CD8-positive, alpha-beta T cell (primary cell): ENCODE measurements at places on chromosomes 3 and 15. TPM values are rescaled to one million over a fixed set of nuclear protein-coding genes. Genes with fewer than 3 reads are reported as not detected.

The MOBP gene
- total RNA-seq = not detected

The RARB gene
- not detected for total RNA-seq

The LRRC58 gene
- total RNA-seq = 17.0 TPM

The FANCD2 gene
- total RNA-seq = 15.8 TPM

The ACTC1 gene
- not detected for total RNA-seq

The RAD51 gene
- total RNA-seq = 1.5 TPM

The B4GALT4 gene
- 18.6 TPM for total RNA-seq

The PEX11A gene
- not detected for total RNA-seq

DNA sequence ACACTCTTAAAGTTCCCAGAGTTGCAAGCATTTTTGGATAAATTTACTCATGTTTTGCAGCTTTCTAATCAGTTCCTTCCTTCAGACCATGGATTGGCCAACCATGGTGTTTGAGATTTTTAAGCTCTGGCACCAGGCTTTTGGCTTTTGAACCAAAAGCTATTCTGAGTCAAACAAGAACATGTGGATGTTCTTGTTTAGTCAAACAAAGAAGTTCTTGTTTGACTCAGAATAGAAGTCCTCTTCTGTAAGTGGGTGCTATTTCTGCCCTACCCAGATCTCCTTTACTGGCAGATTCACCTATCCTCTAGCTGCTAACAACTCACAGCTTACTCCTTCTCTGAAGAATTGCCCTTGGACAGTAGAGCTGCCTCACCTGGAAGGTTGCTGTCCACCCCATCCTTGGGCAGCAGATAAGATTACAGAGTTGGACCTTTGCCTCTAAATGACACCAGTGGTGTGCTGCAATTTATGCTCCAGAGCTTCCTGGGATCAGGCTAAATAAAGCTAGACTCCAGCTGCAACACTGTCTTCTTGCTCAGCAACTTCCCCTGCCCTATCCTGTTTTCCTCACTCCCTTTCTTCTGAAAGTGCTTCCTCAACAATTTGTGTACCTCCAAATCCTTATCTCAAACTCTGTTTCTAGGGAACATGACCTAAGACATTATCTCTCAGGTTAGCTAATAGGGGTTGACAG, 65.6 kb downstream of the COL6A6 start:
- no peak for DNase-seq

DNA sequence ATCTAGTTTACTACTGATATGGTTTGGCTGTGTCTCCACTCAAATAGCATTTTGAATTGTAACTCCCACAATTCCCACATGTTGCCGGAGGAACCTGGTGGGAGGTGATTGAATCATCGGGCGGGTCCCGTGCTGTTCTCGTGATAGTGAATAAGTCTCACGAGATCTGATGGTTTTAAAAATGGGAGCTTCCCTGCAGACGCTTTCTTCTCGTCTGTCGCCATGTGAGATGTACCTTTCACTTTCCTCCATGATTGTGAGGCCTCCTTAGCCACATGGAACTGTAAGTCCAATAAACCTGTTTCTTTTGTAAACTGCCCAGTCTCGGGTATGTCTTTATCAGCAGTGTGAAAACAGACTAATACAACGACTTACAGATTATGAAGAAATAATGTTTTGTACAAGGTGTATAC, 35.6 kb upstream of the PYDC2 start:
- no peak for DNase-seq

DNA sequence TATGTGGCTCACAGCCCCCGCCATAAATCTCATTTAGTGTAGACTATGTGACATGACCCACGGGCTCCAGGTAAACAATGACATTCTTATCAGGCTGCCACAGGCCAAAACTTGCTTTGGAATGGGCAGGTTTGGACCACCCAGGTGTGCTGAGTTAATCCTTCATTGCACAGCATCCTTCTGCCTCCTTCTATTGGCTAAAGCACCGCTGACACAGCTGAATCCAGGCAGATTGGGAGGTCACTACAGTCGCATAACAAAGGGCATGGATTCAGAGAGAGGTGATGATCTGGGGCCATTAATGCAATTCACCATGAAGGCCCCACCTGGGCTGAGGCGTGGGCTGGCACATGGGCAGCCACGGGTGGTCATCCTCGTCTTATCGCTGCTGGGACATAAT, 47.8 kb upstream of the GALNT15 start:
- DNase-seq = no peak

DNA sequence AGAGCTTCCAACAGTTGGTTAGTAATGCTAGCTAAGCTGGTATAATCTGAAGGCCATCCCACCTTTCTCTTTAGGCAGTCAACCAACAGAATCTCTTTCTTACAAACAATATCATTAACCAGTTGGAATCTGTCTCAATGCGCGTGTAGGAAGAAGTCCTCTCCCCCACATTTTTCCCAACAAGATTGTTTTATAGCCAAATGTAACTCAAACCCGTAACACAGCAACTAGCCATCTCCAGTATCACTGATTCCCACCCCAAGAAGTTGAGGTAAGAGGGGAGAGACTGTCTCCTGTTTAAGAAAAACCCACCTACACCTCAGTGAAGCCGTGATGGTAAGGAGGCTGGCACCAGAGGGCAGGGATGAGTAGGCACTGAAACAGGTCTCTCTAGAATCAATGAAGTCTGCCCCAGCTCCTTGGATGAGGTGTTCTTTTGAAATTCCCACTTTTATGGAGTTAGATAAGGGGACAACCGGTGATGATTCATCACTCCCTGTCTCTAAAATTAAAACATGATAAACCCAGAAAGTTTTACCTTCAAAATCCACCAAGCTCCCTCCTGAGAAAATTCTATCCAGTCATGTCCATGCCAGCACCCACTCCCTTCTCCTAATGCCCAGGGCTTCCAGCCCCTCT, 30.9 kb downstream of the CDC25A start:
- DNase-seq = no peak

GRCh38 chr3:38576131-38576525, 73.4 kb downstream of the SCN5A start:
- no peak for DNase-seq

GRCh38 chr3:146067048-146067447, 93.9 kb downstream of the PLOD2 start:
- no peak for DNase-seq

DNA sequence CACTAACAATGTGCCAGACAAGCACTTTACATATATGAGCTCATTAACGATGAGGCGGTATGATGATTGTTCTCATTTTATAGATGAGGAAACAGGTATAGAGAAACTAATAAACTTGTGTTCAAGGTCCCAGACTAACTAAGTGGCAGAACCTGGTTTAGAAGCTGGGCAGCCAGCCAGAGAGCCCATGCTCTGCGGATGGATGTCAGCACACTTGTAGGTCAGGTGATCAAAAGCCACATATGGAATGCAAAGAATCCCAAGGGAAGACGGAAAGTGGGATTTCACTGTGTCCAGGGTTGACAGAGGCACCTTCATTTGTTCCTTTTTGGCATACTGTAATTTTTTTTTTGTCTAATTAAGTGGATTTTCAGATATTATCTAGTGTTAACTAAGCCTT, 103.7 kb downstream of the EFL1 start:
- DNase-seq = no peak

DNA sequence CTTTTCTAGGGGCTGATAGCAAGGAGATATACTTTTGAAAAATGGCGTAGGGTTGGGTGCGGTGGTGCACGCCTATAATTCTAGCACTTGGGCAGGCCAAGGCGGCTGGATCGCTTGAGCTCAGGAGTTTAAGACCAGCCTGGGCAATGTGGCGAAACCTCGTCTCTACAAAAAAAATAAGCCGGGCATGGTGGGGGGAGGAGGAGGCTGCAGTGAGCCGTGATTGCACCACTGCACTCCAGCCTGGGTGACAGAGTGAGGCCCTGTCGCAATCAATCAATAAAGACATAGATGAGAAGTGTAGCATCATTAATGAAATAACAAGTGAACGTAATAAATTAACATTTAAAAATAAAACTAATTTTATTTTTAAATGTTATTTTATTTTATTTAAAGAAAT, 134.6 kb downstream of the SLCO3A1 start:
- DNase-seq = no peak

DNA sequence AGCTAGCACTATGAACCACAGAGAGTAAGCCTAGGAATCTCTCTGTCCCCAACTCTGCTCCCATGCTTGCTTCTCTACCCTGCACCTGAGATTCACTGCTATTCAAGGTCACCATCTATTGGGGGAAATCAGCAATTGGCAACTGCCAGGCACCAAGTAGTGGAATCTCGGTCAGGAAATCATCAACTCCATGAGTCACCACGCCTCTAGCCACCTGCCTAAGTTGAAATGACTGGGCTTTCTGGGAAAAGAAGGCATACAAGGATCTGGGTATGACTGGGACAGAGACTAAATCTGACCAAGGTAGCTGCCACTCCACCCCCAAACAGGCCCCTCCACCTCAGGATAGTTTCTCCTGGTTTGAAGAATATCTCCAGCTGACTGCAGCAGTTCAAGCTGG, 464.1 kb upstream of the CBLB start:
- DNase-seq = peak; percentile 51

GRCh38 chr3:66472313-66473134, 28.3 kb downstream of the LRIG1 start:
- DNase-seq = no peak

GRCh38 chr3:181717549-181718171, 5.9 kb downstream of the SOX2 start:
- no peak for DNase-seq

GRCh38 chr3:13932578-13933295, 52.9 kb upstream of the WNT7A start:
- no peak for DNase-seq

DNA sequence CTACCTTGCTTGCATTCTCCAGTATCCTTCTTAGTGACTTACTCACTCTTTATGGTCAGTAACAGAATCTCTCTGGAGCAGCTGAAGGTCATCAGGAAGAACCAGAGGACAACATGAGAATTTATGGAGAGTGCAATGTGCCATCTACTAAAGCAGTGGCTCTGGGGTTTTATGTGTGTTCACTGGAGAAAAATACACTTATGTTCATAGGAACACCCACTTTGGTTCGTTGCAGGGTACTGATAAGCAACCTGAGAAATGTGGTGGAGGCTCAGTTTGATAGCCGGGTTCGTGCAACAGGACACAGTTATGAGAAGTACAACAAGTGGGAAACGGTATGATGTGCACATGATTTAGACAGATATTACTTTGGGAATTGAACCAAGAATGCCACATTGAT, 12.8 kb downstream of the CPB1 start:
- DNase-seq = no peak

GRCh38 chr3:158847452-158847821, 45.6 kb downstream of the MFSD1 start:
- DNase-seq = no peak

- DNase-seq = peak; percentile 38
These were observed 7.6 kb downstream of the ULK3 start for GRCh38 chr15:74835312-74835823.

DNA sequence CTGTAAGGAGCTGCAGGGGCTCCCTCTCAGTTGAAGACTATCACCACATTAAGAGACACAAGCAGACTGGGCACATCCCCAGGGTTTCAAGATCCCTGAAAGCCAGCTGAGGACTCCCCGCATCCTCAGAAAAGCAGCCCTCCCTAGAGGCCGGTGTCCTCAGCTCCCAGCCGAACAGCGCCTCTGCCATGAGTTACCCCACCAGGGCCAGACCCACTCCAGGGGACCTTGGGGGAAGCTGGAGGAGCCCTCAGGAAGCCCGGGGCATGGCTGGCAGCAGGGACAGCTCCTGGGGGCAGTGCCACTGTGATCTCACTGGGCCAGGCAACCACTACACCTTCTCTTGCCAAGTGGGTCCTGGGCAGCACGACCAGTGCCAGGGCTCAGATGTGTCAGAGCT, 8.1 kb downstream of the KLF15 start:
- DNase-seq = no peak

- DNase-seq = no peak
These were observed 10.9 kb downstream of the CCR5 start for GRCh38 chr3:46381625-46382024.

- no peak for DNase-seq
These were observed 24.3 kb downstream of the CYP8B1 start for GRCh38 chr3:42851228-42851834.

DNA sequence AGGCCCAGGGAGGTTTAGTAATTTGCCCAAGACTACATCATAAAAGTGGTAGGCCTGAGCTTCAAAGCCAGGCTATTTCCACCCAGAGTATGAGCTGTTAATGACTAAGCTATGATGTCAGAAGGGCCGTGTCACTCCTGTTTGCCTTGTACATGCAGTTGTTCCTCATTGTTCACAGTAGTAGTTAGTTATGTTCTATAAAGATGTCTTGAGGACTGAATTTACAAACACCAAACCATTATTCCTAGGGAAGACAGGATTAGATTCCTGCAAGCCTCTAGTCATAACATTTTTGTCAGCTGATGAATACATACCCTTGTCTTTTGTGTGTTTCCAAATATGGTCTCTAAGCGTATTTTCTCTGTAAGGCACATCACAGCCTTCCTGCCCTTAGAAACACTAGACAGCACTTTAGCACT, 20.9 kb upstream of the LARS2 start:
- DNase-seq = no peak

- no peak for DNase-seq
These were observed 158.7 kb upstream of the UBE2E2 start for GRCh38 chr3:23044463-23044862.

DNA sequence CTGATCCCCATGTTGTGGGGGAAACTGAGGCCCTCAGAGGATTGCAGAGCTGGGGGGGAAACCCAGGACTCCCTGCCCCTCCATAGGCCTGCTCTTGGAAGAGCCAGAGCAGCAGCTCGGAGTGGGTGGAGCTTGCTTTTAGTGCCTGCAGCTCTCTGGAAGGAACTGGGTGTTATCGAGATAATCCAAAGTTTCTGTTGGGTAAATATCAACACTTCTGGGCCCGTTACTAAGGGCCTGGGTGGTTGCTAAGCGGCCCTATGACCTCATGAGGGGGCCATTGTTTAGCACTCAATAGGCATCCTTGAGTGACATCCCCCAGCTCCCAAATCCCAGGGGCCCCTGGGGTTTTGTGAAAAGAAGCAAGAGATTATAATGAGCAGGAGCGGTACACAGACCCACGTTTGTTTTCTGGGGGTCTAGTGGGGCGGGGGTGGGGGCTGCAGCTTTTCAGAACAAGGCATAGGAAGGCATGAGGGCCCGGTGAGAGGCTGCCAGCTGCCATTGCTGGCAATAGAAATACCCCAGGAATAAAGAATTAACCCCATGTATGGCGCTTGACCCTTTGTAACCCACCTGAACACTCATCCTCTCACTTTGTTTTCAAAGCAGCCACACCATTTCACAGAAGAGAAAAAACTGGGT, 48.3 kb upstream of the ATP2B2 start:
- no peak for DNase-seq

- peak; percentile 27 for DNase-seq
These were observed 805 bp upstream of the PARP16 start for GRCh38 chr15:65287520-65287855.

DNA sequence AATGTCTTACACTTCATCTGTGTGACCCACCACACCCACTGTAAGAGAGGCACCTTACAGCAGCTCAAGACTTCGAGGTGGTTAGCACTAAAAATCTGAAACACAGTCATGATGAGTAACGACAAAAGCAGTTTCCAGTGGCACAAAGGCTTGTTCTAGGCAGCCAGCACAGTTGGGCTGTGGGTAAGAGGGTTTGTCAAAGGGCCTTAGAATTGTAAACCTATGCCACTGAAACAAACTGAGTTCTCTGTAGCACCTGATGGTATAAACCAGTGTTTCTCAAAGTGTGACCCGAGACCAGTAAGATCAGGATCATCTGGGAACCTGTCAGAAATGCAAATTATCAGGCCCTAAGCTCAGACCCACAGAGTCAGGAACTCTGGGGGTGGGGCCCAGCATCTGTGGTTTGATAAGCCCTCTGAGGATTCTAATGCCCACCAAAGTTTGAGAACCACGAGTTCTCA, 36.5 kb downstream of the DAPK2 start:
- DNase-seq = peak; percentile 56
